ENCODE measurements at places on chromosomes 12 and 14.
A peak's percentile ranks its signal among the peaks of the same experiment; 100 is the strongest.

DNA sequence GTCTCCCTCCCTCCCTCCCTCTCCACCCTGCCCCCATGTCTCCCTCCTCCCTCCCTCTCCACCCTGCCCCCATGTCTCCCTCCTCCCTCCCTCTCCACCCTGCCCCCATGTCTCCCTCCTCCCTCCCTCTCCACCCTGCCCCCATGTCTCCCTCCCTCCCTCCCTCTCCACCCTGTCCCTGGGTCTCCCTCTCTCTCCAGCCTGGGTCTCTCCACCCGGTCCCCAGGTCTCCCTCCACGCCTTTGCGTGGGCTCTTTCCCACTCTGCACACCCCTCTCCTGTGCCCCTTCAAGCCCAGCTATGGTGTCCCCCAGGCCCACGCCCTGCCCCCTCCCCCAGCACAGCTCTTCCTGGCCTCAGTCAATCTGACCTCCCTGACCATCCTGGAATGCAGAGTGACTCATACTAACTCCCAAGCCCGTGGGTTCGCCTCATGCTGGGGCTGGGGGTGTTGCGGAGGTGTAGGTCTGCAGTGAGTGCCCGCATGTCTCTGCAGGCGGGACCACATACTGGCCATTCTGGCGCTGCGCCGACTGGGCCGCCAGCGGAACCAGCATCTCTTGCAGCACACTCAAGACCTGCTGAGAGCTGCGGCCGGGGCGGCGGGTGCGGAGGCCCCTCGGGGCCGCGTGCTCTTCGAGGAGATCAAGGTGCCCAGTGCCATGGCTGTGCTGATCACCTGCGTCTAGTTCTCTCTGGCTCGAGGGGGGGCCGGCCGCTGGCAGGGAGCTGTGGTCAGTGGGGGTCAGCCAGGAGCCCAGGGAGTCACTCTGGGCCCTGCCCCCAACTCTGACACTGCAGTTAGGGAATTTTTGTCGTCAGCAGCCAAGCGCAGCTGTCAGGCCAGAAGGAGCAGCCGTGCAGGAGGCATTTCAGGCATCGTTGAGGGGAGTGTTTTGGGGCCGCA lies 13.5 kb upstream of the TNFAIP2 start:
- DNase-seq: no peak

DNA sequence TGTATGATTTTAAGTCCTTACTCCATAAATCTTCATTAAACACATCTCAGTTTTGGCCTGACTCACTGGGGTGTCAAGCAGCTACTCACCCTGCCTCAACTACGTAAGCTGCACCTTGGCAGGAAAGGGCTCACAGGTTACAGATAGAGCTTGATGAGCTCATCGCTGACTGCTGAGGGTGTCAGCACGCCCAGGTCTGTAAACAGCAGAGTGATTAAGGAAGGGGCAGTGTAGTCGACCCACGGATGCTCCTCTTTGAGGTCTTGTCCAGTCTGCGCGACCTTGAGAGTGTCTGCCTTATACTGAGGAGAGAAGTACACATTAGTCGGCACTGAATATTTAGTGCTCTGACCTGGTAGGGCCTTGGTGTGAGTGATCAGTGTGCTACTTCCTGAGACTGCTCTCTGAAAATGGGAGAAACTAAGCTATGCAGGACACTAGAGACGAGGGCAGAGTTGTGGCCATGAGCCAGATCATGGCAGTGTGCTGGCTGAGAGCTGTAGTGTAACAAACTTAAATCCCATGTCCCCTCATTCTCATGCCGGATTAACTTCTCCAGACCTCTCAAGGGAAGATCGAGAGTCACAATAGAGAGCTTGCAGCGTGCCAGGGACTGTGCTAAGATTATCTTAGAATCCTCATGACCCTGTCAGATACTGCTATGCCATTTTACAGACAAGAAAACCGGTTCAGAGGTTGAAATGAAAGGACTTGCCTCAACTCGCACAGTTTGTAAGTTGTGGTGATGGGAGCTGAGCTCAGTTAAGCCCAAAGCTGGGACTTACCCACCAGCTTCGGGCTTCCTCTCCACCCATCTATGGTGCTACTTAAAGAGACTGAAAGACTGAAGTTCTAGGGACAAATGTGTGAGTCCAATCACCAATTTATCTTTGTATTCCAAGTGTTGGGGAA lies 11.6 kb downstream of the EIF2B1 start:
- DNase-seq: no peak

DNA sequence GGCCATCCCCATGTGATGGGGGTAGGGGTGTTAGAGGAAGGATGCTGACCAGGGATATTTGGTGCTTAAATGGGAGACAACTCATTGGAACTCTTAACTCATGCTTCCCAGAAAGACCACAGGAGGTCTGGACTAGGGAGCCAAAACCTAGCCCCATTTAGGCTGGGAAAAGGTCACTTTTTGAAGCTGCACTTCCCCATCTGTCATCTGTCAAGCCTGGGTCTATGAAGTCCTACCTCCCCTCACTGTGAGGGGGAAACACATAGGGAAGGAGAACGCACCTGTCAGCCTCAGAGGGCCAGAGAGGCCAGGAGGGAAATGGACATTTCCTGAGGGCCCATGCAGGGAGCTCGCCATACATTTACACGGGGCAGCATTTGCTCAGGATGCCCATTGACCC lies 321.0 kb downstream of the BCL11B start:
- DNase-seq: no peak

- DNase-seq: no peak
Observed at GRCh38 chr14:100578552-100578951, 8.7 kb downstream of the BEGAIN start.

DNA sequence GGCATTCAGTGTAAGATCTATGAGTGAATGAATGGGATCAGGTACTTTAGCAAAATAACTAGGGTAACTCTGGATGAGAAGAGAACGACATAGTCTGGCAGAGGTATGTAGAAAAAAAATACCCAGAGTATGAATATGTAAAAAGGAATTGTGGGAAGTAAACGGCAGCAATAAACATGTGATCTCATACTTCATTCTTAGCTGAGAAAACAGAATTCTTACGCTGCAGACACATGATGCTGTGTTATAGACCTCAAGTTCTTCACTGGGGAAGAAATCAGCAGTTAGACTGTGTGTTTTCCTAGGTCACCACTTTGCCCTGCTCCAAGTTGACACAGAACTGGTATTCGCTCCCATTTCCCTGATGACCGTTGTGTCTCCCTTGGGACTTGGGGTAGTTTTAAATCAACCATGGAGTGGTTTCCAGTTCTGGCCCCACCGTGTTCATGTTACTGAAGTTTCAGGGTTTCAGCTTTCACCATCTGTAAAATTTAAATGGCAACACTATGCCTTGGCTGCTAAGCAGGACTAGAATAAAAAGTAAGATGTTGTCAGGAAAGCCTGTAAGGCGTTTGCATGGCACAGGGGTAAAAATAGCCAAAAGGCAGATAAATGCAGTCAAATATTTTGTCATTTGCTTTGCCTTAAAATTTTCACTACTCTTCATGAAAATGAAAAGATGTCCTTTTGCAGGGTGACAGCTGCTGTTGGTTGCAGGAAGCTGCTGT lies 223.7 kb downstream of the PELI2 start:
- DNase-seq: no peak

DNA sequence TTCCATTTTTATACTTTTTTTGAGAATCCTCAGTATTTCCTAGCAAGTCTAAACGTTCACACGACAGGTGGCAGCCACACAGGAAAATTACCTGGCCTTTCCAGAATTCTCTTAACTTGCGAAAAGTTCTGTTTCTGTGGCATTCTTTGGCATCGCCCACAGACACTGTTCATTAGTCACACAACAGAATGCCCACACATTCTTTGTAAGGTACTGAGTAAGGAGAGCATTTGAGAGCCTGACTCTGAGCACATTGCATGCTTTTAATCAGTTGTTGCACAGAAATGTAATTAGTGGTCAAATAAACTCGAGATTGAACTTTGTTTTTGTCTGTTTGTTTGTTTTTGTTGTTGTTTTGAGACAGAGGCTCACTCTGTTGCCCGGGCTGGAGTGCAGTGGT lies 52.4 kb downstream of the LMNTD1 start:
- DNase-seq: no peak

GRCh38 chr12:16524378-16524777 lies 81.6 kb downstream of the LMO3 start:
- no peak for DNase-seq

DNA sequence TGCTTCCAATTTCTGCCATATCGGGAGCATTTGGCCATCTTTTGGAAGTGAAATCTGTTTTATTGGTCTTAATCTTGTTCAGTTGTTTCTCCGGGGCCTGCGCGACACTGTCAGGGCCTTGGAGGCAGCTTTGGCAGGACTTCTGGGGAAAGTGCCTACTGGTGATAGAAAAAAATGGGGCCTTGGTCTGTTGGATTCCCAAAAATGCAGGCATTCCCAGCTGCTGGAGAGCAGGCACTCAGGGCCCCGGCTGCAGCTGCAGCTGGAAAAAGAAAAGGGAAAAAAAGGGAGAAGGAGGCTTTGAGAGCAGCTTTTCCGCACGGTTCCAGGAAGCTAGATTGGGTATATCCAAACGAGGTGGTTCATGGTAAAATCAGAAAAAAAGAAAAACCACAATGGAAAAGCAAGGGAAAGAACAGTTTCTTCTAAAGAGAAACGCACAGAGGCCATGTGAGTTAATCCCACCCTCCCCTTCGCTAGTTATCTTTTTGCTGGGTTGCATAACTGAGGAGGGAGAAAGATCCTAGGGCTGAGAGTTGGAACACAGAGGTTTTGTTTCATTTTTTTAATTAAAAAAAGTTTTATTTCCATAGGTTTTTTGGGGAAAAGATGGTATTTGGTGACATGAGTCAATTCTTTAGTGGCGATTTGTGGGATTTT lies 134.7 kb upstream of the RFLNA start:
- DNase-seq: no peak

- DNase-seq: no peak
Observed at GRCh38 chr12:26705851-26706250, 127.1 kb downstream of the ITPR2 start.

DNA sequence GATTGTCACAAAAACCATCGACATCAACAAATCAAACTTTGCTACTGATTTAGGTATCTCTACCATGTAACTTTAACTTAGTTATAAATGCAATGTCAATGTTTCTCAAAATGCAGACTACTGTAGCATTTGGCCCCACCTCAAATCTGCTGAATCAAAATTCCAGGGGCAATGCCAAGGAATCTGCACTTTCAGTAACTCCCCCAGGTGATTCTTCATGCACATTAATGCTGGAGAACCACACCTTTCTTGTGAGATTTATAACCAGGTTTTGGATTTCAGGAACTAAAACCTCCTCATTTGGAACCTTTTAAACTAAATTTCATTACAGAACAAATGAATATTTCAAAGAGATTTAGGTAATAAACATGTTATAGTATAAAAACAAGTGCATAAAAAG lies 4.9 kb downstream of the ATP2B1 start:
- no peak for DNase-seq

DNA sequence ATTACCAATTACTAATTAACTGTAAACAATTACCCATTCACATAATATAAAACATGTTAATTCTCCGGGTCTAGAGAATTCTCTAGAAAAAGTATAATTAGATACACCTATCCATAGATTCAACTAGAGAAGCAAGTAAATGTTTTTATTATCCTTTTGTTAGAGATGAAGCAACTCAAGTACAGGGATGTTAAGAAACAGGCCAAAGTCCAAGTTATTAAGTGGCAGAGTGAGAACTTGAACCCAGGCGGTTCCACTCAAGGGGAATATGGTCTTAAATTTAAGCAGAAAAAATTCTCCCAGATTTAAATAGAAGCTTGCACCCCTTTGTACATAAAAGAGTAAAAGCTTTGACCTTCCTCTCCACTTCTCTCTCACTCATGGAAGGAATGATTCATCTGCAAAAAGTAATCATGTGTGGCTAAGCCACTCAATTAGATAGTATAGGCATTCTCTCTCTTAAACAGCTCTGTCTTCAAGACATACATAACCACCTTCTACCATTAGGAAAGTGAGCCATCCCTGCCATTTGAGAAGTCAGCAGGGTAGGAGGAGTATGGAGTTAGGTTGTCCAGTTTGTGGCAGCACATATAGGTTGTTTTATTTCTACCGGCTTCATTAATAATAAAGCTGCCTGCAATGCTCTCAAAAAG lies 34.1 kb downstream of the ERGIC2 start:
- DNase-seq: no peak

DNA sequence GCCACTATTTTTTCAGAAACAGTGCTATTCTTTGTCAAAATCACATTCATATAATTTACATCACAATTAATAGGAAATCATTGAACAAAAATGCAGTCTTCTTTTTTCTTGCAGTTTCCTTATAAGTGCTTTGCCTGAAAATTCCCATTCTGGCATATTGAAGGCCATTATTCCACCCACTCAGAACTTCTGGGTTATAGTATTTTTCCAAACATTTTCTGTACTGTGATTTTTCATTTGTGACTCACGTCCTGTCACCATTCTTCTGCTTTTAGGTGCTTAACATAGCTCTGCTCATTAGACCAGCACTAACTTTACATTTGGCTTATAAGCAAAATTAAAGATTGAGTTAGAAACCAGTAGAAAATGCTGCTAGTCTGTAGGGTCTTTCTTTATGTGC lies 241.0 kb upstream of the NPAS3 start:
- DNase-seq: no peak

GRCh38 chr14:81028461-81028860 lies 73.0 kb downstream of the TSHR start:
- DNase-seq: no peak

GRCh38 chr14:102594514-102595175 lies 2.2 kb downstream of the RCOR1 start:
- DNase-seq: peak; percentile 69

- DNase-seq: no peak
Observed at GRCh38 chr14:77457115-77457521, 283 bp downstream of the VIPAS39 start.

GRCh38 chr14:55333711-55334485 lies 62.7 kb downstream of the FBXO34 start:
- DNase-seq: no peak

DNA sequence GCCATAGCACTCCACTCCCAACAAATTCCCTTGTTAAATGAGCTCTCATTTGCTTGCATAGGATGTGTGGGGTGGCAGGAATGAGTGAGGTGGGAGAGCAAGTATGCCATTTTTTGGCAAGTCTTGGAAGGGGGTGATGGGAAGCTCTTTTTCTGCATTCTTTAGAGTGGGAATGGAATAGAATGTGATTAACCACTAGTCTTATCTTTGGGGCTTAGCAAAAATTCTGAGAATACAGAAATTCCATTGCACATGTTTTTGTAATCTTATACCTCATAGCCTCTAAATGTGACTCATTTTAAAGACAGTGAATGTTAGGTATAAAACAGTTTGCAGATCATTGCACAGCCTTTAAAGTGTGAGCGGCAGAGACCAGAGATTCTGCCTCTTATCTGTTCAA lies 28.4 kb upstream of the NEDD1 start:
- DNase-seq: no peak

DNA sequence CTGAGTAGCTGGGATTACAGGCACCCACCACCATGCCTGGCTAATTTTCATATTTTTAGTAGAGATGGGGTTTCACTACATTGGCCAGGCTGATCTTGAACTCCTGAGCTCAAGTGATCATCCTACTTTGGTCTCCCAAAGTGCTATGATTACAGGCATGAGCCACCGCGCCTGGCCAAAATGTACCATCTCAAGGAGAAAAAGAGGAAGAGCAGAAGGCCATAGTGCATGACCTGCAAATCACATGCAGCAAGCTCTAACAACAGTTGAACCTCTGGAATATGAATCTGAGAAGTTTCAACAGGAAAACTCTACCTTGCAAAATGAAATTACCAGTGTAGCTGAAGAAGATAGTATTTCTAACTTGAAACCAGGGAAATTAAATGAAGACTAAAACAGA lies 17.1 kb upstream of the SERPINA1 start:
- no peak for DNase-seq
